ENCODE measurements at places on chromosomes 2 and 18.
A peak's percentile ranks its signal among the peaks of the same experiment; 100 is the strongest.

DNA sequence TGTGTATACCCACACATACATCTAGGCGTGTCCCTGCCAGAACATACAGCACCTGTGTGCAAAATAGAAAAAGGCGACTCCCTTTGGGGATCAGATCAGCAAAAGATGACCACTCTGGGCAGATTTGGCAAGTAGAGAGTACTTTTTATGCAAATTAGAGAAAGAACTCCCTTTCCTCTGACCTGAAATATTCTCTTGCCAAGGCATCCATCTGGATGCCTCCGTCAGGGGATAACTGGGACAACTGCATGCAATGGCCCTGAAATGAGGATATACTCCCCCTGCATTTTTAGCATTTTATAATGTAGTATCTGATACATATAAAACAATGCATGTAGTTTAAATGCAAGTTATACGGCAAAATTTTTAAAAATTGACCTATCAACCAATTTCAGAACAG, 247.7 kb downstream of the ICOS start:
- no peak for DNase-seq

- DNase-seq: no peak
Measured at GRCh38 chr2:239726631-239727181, 298.4 kb downstream of the NDUFA10 start.

DNA sequence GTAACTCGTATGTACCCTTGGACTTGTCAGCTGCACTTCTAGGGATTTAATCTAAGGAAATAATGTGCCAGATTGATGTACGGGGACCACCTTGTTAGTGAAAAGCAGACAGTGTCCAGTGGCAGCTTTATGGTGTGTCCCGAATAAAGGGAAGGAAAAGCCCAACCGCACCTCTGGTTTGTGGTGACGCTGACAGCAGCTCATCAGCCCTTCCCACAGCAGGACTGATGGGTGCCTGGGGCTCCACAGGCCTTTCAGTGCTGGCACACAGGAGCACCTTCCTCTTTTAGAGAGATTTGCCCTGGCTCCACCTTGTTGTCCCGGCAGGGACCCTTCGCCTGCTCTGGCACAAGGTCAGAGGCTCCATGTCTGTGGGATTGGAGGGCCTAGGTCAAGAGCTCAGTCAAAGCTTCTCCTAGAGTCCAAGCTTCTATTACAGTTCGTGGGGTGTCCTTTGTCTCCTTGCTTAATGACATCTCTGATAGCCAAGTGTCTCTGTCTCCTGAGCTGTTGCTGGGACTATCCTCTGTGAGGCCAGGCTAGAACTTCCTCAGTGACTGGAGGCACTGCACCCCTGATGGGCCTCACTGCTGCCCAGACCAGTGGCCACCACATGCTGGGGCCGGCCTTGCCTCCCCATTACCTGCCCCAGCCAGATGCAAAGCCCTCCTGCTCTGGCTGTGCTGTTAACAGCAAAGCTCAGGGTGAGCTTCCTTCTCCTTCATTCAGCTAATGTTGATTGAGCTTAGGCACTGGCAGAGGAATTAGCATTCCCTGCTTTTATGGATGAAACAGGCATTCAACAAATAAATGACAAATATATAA, 33.0 kb upstream of the SCLY start:
- no peak for DNase-seq

DNA sequence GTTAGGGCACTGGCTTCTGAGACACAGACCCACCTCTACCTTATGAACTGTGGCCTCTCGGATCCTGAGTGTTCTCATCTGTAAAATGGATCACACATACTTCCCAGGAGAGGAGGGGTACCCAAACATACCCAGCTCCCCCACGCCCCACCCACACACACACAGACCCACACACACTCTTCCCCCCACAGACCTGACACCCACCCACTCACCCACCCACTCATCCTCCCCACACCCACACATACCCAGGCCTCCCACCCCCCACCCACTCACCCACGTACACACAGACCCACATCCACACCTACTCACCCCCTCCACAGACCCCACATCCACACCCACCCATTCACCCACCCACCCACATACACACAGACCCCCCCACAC, 24.3 kb upstream of the SEMA4C start:
- no peak for DNase-seq

- DNase-seq: no peak
Measured at GRCh38 chr2:39640107-39640506, 25.6 kb upstream of the TMEM178A start.

DNA sequence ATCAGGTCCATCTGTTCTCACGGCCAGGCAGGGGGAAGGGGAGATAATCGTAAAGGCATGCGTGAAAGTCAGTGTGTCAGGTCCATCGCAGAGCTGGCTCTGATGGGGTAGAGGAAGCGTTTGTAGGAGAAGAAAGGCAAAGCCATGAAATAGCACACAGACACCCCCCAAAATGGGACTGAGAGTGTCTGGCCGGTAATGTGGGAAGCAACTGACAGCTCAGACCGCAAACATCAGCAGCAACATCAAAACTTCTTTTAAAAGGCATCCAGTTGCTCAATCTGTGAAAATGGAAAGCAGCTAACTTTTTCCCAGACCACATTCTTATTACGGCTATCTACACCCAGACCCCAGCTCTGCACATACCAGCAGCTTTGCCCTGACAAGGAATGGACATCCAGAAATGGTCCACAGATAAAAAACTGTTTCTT, 232.6 kb downstream of the EN1 start:
- no peak for DNase-seq

- DNase-seq: no peak
Measured at GRCh38 chr2:241040081-241040803, 41.8 kb downstream of the SNED1 start.

DNA sequence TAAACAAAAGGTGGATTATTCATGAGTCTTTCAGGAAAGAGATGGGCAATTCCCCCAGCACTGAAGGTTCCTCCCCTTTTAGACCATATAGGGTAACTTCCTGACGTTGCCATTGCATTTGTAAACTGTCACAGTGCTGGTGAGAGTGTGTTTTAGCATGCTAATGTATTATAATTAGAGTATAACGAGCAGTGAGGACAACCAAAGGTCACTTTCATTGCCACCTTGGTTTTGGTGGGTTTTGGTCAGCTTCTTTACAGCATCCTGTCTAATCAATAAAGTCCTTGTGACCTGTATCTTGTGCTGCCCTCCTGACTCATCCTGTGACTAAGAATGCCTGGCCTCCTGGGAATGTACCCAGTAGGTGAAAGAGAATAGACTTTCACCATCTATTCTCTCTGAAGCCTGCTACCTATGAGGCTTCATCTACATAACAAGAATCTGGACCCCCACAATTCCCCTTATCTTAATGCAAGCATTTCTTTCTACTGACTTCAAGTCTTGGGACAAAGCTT, 148.7 kb downstream of the CABLES1 start:
- DNase-seq: no peak

GRCh38 chr2:124663645-124663997, 638.5 kb downstream of the CNTNAP5 start:
- DNase-seq: no peak

DNA sequence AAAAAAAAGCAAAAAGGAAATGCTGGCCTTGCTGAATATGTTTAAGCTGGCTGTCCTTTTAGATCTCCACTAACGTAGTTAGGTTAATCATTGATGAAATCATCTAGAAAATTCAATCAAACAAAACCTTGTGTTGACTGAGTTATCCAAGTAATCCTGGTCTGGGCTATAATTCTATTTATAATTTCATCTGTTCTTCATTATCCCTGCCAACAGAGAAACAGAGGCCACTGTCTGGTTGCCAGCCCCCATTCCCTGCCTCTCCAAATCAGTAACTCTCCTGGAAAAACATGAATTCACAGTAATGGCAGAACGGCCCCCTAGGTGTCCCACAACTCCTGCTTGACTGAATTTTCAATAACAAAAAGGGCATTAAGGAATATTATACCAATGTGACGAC, 24.6 kb downstream of the DOCK10 start:
- no peak for DNase-seq

GRCh38 chr2:24374301-24374700, 14.0 kb upstream of the ITSN2 start:
- no peak for DNase-seq

- no peak for DNase-seq
Measured at GRCh38 chr2:168997794-168998193, 33.3 kb downstream of the ABCB11 start.

DNA sequence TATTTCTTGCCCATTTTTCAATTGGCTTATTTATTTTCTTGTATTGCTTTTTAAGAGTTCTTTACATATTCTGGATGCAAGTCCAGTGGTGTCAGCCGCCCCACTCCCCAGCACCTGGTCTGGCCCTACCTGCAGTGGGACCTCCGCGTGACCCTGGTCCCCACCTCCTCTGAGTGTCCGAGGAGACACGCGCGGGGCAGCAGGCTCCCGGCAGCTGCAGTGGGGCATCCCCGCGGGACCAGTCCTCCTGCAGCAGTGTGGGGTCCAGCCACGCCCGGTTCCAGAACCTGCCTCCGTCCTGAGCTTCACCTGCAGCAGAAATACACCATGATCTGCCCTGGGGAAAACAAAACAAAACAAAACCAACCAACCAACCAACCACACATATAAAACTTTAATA, 48.9 kb upstream of the IL1R1 start:
- no peak for DNase-seq

- DNase-seq: no peak
Measured at GRCh38 chr2:122851161-122851560, 1095.7 kb downstream of the TSN start.

- peak; percentile 40 for DNase-seq
Measured at GRCh38 chr2:8090748-8091700, 590.8 kb upstream of the ID2 start.

GRCh38 chr2:27545348-27546141, 37.3 kb upstream of the ZNF512 start:
- no peak for DNase-seq

- no peak for DNase-seq
Measured at GRCh38 chr2:163471947-163472346, 263.9 kb downstream of the FIGN start.

DNA sequence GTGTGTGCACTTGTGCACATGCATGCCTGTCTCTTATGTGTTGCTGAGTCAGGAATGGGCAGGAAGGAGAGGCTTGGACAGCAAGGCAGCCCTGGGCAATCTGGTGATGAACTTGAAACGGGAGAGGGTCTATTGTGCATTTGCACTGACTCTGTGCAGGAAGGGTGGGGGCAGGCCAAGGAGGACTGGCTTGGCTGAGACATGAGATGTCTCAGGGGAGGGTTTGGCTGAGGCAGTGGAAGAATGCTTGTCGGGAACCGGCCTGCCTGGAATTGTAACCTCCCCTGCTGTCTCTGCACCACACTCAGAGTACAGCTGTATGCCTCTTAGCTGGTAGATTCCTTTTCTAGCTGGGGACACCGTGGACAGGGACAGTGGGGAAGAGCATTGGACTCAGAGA, 176.1 kb upstream of the TNP1 start:
- no peak for DNase-seq

DNA sequence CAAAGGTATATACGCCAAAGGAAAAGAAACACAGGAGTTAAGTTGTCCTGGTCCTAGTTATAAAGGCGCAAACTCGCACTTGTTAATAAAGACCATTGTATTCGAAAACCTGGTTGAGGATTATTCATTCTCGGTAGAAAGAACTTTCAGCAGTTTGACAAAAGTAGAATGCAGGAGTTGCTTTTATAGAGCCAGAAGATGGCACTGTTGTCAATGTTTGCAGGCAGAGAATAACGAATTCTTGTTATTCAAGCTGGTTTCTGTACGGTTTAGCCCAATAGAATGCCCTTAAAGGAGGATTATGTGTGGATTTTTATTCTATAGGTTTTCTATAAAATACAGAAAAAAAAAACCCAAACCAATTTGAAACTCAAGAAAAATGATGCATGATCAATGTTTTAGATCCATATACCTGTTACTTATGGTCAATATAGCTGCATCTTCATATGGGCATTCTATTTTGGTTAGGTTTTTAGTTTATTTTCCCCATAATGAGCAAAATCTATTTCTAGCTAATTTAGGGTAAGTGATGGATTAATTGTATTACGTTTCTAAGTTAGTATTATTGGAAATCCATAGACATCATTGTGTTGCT, 510.3 kb downstream of the PLCL1 start:
- no peak for DNase-seq

GRCh38 chr2:105427485-105427884, 28.6 kb upstream of the FHL2 start:
- no peak for DNase-seq

DNA sequence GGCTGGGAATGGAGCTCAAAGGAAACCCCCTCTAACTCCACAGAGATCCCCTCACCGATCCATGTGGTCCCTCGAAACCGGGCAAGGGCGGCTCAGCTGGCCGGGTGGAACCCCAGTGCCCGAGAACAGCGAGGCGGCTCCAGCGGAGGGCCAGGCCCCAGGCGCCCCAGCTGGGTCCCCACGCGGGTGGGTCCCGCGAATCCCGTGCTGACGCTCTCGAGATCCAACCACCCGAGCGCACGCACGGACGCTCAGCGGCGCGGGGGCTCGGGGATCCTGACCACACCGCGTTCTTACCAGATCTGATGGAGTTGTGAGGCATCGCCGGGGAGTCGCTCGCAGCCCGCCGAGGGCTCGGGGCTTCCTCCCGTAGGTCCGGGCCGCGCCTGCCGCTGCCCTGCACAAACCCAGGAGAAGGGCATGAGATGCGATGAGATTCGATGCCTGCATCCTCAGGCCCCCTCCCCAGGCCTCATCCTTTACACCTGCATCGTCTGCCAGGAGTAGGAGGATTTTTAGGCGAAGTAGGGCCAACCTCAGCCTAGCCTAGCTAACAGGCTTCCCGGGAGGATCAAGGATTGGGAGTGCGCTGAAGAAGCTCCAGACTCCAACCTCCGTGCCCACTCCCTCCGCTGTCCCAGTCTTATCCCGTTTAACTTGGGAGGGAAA, 514 bp downstream of the PAX8 start:
- no peak for DNase-seq

- no peak for DNase-seq
Measured at GRCh38 chr18:47557160-47557559, 305.7 kb upstream of the SKOR2 start.

GRCh38 chr2:172484253-172484652, 56.9 kb downstream of the ITGA6 start:
- no peak for DNase-seq

- no peak for DNase-seq
Measured at GRCh38 chr2:101175991-101176390, 24.8 kb upstream of the TBC1D8 start.

GRCh38 chr2:86021396-86022378, 84.0 kb downstream of the POLR1A start:
- no peak for DNase-seq

- no peak for DNase-seq
Measured at GRCh38 chr18:48983793-48984437, 33.1 kb upstream of the SMAD7 start.

- no peak for DNase-seq
Measured at GRCh38 chr2:101036562-101036961, 34.5 kb downstream of the RPL31 start.
